ENCODE measurements at places on chromosomes 1 and 21. TPM values are rescaled to one million over a fixed set of nuclear protein-coding genes. Genes with fewer than 3 reads are reported as not detected.

DNA sequence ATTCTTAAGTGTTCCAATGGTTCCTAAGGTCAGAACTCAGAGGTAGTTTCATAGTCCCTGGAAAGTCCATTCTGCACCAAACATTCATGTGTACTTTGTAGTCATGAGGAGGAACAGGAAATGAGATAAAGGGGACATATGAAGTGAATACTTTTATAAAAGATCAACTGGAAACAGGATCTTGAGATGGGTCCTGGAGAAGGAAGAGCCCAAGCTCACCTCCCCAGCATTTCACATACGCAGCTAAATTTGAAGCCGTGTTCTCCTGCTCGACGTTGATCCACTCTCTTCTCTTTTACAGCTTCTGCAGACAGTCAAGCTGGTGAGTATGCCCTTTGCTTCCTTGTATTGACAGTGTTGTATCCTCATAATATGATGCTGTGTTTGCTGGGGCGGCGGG, 429 bp downstream of the FCGR2A start:
- no peak for DNase-seq

GRCh38 chr1:42835422-42835821, 11.0 kb upstream of the ZNF691 start:
- no peak for DNase-seq

- DNase-seq: no peak
These were observed 77.1 kb downstream of the PIK3CD start for GRCh38 chr1:9728451-9729295.

Gene ISG15
- 22.3 TPM for total RNA-seq

- DNase-seq: no peak
These were observed 56.7 kb downstream of the ARHGEF10L start for GRCh38 chr1:17596186-17596585.

Gene CNR2
- not detected for total RNA-seq

- no peak for DNase-seq
These were observed 457.8 kb upstream of the DAB1 start for GRCh38 chr1:57881639-57882038.

- DNase-seq: no peak
These were observed 132.1 kb upstream of the EDN2 start for GRCh38 chr1:41616563-41616962.

GRCh38 chr1:11654137-11654938, at the start of the genes FBXO2 and FBXO44:
TSS of gene FBXO2 (minus strand) at chr1:11654429. CDS start at chr1:11654340, 89 bp downstream.
TSS of gene FBXO44 (plus strand) at chr1:11654877. CDS start at chr1:11655836, 959 bp downstream.
- peak; percentile 52 for DNase-seq

DNA sequence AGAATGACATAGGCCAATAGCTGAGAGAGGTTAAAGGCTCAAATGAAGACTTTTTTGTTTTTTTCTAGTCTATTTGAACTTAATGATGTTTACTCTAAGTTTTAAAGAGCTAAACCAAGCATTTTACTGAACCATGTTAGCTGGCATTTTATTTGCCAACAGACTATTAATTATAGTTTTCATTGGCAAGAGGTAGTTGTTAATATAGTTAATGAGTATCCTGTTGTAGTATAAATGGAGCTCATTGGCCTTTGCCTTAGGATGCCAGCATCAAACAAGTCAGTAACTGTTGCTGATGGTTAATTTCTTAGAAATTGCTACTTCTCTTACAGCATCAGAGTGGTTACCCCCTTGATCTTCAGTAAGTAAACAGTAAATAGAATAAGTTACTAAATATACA, 339.0 kb upstream of the B3GALT2 start:
- no peak for DNase-seq

Gene RIPPLY3
- 0.34 TPM for total RNA-seq

DNA sequence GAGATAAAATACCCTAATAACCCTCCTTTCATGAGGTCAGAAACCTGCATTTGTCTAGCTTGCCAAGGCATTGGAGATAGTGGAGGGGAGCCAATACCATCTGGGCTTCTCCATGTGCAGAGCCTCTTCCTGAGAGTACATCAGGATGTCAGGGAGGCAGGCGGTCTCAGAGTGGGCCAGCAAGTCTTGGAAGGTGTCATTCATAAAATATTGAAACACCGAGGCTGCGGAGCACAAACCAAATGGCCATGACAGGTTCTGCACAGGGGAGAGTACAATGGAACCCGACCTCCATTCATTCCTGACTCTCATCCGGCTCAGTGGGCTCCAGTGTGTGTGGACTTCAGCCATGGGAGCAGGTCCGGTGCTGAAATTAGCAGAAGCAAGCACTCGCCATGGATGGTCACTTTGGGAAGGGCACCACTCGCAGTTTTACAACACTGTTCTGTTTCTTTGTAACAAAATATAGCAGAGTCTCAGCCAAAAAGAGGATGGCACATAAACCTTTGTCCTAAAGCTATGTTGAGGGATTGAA, 446.6 kb downstream of the SIPA1L2 start:
- no peak for DNase-seq

Gene ADIPOR1
- 148 TPM for total RNA-seq

DNA sequence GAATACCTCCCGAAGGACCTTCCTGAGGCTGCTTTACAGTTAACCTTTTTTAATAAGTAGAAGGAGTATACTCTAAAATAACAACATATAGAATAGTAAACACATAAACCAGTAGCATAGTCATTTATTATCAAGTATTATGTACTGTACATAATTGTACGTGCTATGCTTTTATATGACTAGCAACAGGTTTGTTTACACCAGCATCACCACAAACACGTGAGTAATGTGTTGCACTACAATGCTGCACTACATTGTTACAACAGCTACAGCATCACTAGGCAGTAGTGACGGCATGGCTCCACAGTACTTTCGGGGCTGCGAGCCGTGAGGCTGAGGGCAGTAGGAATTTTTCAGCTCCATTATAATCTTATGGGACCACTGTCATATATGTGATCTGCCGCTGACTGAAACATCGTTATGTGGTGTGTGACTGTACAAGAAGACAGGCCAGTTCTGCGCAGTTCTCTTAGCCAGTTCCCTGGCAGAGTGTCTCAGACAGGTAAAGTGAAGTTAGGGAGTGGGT, 82.8 kb upstream of the LRRC8D start:
- no peak for DNase-seq

DNA sequence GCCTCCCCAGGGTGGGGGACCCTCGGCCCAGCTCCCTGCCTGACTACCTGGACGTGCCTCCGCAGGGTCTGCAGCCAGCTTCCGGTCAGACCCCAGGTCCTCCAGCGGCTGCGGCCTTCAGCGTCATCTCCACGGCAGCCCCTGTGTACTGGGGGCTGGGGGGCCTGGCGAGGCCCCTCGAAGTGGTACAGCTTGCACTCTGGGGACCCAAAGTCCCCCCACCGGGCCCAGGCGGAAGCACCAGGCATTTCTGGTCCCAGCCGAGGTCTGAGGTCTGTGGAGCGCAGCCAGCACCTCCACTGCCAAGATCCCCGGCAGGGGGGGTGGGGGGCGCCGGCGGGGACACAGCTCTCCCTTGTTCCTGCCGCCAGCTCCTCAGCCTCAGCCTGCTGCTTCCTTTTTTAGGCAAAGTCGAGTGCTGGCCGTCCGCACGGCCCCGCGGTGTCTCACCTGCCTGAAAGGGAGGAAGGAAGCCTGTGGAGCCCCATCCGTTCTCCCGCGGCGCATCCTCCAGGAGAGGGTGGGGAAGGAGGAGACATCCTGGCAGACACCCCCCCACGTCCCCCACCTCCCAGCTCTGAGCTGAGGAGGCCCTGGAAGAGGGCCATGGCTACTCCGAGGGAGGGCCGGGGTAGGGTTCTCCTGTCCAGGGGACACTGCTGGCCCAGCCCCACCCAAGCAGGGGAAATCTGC, 1.2 kb upstream of the VWA1 start:
- peak; percentile 67 for DNase-seq

Gene TMEM81
- 0.73 TPM for total RNA-seq

Gene CD2
- total RNA-seq: 0.57 TPM

GRCh38 chr1:111422546-111423391, 4.8 kb downstream of the OVGP1 start:
- DNase-seq: peak; percentile 26

GRCh38 chr1:71191520-71191919, 110.7 kb upstream of the ZRANB2 start:
- no peak for DNase-seq

Gene PTBP2
- 78.8 TPM for total RNA-seq

- DNase-seq: no peak
These were observed 13.5 kb downstream of the ATP2B4 start for GRCh38 chr1:203640117-203640516.

- DNase-seq: no peak
These were observed 37.9 kb upstream of the BATF3 start for GRCh38 chr1:212737559-212737958.

Gene PWP2
- 10.7 TPM for total RNA-seq

DNA sequence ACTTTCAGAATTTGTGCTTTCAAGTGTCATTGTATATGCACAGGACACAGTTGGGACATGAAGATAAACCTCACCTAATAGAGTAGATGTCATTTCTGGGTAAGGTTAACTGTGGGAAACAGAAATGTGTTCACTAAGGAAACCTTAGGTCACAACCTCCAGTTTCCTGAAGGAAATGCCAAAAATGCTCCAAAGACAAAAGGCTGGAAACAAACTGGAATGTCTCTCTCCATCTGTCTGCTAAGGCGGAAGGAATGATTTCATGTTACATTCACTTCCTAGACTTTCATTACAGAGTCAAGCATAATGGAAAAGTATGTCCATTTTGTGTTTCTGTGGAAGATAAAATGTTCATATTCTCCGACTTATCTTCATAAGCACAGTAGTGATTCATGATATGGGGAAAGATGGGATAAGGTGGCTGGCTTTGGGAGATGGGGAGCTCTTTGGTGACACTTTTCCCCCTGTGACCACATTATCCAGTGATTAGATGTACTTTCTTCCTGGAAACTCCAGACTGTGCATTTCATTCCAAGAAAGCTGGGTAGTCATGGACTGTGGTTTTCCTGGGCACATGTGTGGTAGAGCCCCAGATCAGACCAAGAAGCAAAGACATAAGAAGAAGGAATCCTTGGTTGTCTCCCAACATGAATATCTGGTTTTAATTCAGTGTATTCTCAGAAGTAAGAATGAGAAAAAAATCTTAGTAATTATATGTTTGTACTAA, 5.7 kb downstream of the S1PR1 start:
- no peak for DNase-seq

DNA sequence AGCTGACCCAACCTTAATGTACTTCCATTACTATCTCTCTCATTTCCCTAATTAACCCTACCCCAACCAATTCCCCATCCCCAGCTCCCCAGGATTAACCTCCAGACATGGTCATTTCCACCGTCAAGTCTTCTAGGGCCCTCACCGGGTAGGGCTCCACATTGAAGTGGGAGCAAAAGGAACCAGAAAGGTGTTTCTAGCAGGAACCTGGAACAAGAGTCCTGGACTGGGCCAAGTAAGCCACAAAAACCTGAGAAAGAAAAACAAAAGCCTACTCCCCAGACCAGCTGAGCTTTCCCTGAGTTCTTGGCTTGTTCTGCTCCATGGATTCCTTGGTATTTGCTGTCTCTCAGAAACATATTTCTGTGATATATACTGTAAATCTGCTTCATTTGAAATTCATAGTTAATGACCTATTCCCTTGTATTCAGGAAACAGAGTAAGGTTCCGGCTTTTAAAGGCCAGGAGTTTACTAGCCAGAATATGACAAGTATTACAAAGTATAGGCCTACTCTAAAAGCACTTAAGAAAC, 58.4 kb downstream of the SYF2 start:
- DNase-seq: no peak

- DNase-seq: no peak
These were observed 94.7 kb upstream of the WNT4 start for GRCh38 chr1:22237433-22238093.

Gene SLC44A3
- total RNA-seq: 15.4 TPM

- no peak for DNase-seq
These were observed 23.7 kb upstream of the KCNE2 start for GRCh38 chr21:34340061-34340460.

Gene CAMK1G
- 1.6 TPM for total RNA-seq

Gene BRDT
- total RNA-seq: not detected

GRCh38 chr1:47445823-47446550, 8.1 kb downstream of the FOXD2 start:
- no peak for DNase-seq

DNA sequence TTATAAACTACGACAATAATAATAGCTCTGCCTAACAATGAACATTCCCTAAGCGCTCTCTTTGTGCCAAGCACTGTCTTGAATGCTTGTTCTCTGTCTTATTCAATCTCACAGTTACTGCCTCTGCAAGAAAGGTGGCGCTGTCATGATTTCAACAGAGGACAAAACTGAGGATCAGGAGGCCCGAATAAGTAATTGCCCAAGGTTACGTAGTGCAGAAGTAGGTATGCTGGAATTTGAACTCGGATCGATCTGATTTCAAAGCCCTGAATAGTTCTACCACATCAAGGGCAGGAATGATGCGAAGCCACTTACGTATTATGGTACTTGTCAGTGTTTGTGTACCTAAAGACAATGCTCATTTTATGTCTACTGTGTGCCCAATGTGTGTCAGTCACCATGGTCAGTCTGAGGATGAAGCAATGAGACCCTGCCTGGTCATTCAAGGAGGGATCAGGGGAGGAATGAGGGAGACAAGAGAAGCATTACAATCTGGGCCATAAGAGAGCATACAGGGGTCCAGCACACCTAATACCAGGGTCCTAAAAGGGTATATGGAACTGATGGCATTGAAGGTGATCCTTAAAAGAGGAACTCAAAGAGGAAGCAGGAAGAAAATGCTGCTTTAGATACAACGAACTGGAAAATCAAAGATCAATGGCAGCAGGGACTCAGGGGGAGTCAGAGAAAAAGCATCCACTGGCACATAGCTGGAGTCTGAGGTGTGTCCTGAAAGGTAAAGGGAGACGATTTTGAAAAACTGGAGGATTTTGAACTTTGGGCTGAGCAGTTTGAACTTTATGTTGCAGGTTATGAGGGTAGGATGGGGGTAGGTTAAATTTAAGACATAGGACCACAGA, 389.2 kb downstream of the PLPP3 start:
- no peak for DNase-seq

Gene CEP170
- total RNA-seq: 9.7 TPM

Gene KCNC4
- 4.7 TPM for total RNA-seq

GRCh38 chr1:42679364-42679983, 2.7 kb upstream of the YBX1 start:
- no peak for DNase-seq

DNA sequence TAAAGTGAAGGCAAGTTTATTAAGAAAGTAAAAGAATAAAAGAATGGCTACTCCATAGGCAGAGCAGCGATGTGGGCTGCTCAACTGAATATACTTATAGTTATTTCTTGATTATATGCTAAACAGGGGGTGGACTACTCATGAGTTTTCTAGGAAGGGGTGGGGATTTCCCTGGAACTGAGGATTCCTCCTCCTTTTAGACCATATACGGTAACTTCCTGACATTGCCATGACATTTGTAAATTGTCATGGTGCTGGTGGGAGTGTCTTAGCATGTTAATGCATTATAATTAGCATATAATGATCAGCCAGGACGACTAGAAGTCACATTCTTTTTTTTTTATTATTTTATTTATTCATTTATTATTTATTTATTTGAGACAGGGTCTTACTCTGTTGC, 46.4 kb upstream of the BARHL2 start:
- no peak for DNase-seq

- DNase-seq: no peak
These were observed 56.4 kb downstream of the AJAP1 start for GRCh38 chr1:4710592-4711415.

GRCh38 chr1:8706291-8706690, 111.1 kb downstream of the RERE start:
- no peak for DNase-seq

Gene LCE2A
- not detected for total RNA-seq

Gene LCA5L
- 3.7 TPM for total RNA-seq

- DNase-seq: peak; percentile 83
These were observed 76.0 kb downstream of the CD247 start for GRCh38 chr1:167442142-167442848.

Gene LCE2C
- 1.8 TPM for total RNA-seq

- no peak for DNase-seq
These were observed 306.5 kb downstream of the HHIPL2 start for GRCh38 chr1:222241410-222241809.
